ENCODE measurements at places on chromosomes 3 and 15.

GRCh38 chr3:10192953-10193691 lies 28.4 kb downstream of the IRAK2 start:
- peak; percentile 82 for DNase-seq

- DNase-seq, result no peak
Observed at GRCh38 chr3:187491371-187491770, 123.2 kb downstream of the RTP4 start.

- no peak for DNase-seq
Observed at GRCh38 chr3:146125951-146126350, 35.0 kb downstream of the PLOD2 start.

DNA sequence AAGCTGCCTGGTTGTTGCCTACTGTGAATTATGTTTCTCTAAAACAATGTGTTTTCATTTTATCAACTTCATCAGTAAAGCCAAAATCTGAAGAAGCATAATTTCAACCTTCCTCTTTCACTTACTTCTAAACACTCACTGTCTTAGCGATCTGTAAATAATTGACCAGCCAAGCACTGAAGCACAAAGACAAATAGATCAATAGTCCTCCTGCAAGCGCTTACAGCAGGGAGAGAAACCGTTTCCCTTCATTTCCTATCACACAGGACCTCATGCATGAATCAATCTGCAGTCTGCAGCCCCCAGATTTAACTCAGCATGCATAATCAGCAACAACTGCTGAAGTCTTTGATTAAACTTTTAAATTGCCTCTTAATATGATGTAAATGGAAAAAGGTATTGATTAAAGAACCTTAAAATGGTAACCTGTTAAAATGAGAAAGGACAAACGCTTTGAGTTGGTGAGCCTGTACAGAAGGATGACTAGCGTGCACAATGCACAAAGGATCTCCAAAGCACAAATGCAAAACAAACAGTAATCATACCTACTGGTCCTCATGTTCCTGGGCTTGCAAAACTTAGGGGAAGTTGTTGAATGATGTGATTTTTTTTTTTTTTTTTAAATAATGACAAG lies 370.2 kb upstream of the ZNF385D start:
- DNase-seq, result no peak

- no peak for DNase-seq
Observed at GRCh38 chr3:184590795-184591194, 29.2 kb downstream of the EPHB3 start.

DNA sequence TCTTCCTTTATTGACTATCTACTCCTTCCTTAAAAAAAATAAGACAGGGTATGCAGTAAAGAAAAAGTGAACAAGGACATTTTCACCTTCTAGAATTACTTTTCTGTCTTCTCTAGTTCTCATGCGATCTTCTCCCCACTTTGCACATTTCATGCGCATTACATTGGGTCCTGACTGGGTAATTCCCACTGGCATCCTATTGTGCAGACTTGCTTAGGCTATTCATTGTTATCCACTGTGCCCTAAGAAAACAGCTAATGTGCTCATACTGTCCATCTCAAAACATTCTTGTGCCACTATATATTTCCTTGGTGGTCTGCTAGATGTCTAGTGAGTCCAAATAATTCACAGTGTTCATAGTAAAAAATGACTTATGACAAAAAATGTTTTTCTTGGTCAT lies 447.4 kb upstream of the ROBO1 start:
- DNase-seq, result no peak

- DNase-seq, result no peak
Observed at GRCh38 chr3:112002096-112002971, 3.6 kb downstream of the TAGLN3 start.

- no peak for DNase-seq
Observed at GRCh38 chr15:89767411-89767915, 8.7 kb upstream of the MESP2 start.

DNA sequence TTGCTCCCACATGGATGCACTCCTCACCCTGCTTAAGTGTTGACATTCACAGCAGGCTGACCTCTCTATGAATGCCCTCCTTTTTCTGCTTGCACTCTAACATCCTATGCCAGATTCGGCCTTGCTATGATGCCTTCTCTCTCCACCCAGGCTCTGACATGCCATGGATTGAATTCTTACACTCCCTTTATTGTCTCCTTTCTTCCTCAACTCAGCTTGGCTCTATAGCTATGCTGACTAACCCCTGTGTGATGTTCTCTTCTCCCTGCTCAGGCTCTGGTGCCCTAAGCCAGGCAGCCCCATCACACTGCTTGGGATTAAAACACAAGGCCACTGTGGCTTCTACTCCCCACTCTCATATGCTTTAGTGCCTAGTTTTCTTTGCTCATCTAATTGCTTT lies 563.7 kb downstream of the NSUN3 start:
- DNase-seq, result no peak

DNA sequence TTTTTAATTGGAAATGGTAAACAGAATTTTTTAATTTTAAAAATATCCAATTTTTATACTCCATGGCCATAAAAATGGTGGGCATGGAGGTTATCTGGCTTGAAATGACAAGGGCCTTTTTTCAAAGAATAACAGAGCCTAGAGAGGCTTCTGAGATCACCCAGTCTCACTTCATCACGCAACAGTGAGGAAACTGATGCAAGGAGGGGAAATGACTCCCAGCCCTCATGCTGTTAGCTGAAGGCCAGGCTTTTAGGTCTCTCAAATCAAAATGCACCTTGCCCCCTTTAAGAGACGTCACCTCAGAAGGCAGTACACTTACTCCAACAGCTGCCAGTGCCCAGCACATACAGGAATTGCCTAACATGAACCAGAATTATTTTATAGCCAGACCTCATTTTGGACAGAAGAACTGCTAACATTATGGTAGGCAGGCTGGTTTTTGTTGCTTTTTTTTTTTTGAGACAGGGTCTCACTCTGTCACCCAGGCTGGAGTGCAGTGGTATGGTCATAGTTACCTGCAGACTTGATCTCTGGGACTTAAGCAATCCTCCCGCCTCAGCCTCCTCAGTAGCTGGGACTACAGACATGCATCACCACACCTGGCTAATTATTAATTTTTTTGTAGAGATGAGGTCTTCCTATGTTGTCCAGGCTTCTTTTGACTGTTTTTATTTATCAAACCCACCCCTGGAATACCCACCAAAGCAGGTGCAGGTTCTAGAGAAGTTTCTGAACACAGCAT lies 9.1 kb downstream of the RAB43 start:
- DNase-seq, result no peak

DNA sequence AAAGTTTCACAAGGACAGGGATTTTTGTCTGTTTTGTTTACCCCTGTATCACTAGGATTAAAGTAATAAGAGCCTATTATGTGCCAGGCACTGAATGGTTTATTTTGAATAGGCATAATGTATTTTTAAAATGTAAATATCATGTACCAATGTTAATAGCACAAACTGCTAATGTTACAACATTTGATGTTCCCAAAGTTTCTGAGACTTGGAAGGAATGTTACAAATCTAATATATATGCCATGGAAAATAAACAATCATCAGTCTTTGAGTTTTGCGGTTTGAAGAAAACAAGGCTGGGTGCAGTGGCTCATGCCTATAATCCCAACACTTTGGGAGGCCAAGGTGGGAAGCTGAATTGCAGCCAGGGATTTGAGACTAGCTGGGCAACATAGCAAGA lies 159.4 kb downstream of the CDIN1 start:
- DNase-seq, result no peak

DNA sequence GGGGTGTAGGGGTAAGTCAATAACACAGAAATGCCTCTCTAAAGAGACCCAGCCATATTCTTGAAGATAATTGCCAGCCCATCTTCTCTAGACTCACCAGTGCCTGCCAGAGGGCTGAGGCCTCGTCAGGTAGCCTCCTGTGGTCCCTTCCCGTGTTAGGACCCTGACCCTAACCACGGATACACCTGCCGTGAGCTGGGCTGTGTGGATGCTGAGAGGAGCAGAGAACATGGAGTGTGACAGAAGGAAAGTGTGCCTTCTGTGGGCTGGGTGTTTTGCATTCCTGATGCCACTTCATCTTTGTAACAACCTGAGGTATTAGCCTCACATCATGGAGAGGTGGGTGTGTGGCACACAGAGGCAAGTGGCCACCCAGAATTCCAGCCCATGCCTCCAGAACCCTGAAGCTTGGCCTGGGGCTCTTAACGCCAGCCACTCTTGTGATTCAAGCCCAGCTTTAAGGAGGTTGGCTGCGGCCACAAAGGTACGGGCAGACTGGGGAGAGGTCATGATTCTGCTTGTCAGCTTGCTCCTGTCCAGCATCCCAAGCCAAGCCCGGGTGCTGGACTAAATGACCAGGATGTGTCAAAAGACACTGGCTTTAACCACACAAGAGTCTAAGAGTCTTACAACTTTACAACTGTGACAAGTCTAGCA lies 21.1 kb upstream of the ABTB1 start:
- no peak for DNase-seq

- DNase-seq, result no peak
Observed at GRCh38 chr3:127887321-127887720, 27.7 kb upstream of the KBTBD12 start.

GRCh38 chr3:58198362-58198761 lies 12.4 kb downstream of the DNASE1L3 start:
- no peak for DNase-seq

DNA sequence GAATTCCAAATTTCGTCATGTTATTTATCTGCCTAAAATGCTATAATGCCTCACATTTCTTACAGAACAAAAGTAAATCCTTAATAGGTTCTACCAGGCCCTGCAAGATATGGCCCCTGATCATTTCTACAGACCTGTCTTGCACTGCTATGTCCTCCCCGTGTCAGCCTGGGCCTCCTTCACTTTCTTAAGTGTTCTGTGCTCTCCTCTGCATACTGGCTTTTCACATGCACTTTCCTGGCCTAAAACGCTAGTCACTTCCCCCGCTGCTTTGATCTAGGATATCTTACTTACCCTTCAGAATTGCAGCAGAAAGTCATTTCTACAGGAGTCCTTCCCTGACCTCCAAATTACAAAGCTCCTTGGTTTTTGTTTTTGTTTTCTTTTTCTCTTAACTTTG lies 551.3 kb downstream of the NSUN3 start:
- DNase-seq, result no peak

DNA sequence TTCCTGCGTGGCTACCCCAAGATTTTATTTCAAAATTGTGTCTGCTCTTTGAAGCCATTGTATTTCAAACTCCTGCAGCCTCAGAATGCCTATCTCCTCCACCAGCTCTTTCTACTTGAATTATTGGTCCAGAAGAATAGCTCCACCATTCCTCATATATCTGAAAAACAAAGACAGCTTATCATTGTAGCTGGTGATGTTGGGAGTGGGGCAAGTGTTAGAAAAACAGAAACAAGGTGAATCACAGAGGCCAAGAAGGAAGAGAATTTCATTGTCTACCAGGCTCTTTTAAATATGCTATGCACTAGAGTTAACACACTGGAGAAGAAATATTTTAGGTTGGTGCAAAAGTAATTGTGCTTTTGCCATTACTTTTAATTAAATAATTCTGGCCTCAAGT lies 307.9 kb upstream of the ROPN1 start:
- no peak for DNase-seq

DNA sequence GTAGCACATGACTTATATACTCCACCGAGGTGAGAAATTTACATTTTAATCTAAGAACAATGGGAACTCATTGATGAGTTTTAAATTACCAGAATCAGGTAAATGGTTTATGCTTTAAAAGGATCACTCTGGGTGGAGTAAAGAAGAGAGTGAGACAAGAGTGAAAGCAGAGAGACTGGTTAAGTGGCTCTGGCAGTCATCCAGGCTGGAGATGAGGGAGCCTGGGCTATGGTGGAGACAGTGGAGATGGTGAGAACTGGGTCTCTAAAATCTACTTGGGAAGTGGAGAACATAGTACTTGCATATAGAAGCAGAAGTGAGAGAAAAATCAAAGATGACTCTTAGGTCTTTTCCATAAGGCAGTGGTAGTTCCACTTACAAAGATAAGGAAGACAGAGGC lies 37.1 kb upstream of the SLC25A36 start:
- DNase-seq, result no peak

- DNase-seq, result no peak
Observed at GRCh38 chr15:28885630-28886430, at the start of gene APBA2. APBA2 (plus strand) TSS chr15:28885974; CDS start chr15:29053885, 167,911 bp downstream.

DNA sequence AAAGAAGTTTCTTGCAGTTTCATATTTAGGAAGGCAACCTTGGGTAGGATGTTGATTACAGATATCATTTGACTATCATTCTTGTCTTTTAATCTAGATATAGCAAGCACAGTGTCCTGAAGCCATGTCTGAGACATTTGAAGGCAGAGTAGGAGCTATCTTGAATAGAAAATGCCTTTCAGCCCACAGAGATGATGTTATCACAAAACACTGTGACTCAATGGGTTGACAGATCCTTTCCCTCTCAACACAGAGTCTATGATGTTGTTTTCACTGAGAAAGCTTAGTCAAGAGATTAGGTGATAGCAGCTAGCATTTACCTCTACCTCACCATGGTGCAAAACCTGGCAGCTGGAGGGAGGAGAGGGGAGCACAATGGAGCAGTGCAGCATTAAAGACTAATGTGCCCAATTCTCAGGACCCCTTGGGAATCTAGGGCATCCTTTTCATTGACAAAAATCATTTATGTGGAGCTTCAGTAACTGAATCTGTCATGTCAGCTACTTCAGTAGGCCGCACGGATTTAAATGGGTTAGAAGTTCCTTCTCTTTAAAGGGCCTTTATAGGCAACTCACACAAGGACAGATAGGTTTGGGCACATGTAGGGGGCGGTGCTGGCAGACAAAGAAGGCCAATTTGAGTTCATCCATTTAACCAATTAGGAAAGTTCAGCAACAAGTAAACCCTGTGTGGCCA lies 121.8 kb downstream of the AGBL1 start:
- no peak for DNase-seq

GRCh38 chr3:27939940-27940339 lies 217.8 kb upstream of the EOMES start:
- no peak for DNase-seq

- DNase-seq, result no peak
Observed at GRCh38 chr3:41933154-41933676, 28.7 kb downstream of the ULK4 start.

GRCh38 chr3:159560214-159560979 lies 428.2 kb upstream of the IL12A start:
- DNase-seq, result no peak

DNA sequence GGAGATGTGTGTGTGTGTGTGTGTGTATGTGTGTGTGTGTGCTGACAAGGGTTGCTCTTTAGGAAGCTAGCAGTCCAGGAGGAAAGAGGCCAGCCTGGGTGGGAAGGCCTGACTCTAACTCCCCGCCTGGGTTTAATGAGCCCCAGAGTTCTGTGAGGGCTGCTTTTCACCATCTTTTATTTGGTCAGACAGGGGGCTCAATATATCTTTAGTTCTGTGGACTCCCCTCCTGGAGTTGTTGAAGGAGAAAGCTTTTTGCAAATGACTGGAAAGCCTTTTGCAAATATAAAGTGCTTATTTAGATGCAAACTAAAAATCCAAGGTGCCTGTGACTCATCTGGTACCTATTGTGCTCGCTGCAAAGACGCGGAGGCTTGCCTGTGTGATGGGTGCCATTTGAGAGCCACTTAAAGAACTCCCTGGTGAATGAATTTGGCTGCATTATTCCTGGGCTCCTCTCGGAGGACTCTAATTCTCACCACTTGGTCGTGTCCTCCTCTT lies 24.5 kb downstream of the DRD3 start:
- DNase-seq, result no peak

DNA sequence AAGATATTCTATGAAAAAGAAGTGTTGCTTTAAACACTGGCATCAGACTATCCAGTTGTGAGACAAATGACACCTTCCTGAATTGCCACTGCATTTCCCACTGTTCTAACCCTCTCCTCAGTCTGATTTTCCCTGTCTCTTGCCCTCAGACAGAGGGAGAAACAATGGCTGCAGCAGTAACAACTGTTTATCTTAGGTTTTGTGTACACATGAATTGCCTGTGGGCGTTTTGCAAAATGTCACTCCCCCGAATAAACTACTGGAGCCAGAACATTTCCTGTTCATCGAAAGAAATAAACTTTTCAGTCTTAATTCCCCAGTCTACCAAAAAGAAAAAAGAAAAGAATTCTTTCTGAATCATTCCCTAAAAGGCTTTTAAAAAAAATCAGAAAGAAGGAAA lies 155.1 kb downstream of the MAGI1 start:
- no peak for DNase-seq

All from ascending aorta (tissue), 2 donors.